NCI-H460 (cell line): ENCODE measurements at places on chromosomes 3 and 15.

- no peak for DNase-seq
Measured at GRCh38 chr3:29850641-29851040, 569.8 kb downstream of the RBMS3 start.

DNA sequence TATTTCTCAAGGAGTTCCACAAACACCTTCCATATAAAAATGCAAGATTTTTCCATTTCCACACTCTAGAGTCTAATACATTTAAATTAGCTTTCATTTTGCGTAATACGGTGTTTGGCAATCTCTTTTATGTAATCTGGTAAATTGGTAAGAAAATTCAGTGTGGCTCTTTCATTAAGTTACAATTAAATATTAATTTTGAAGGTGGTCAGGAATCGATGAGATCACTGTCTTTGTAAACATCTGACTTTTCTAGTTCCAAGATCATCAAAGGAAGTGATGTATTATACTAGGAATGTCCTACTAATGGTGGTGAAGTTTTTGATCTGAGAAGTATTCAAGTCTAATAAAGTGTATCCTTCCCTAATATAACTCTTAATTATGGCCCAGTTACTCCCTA, 1.1 kb upstream of the UTS2B start:
- DNase-seq: no peak

DNA sequence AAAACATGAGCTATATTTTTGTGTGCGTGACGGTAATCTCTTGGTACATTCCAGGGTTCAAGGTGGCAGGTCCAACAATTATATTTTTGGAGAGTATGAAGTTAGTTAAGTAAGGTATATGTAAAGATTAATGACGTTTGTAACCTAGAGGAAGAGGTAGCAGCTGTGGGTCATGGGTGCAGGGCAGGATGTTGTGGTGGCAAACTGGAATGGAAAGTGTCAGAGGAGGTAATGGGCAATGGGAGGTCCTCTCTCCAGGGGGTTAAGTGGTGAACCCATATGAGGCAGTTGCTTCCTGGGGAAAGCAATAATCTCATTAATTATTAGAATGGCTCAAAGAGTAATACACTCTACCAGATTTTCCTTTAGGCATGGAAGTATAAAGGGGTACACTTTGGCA, 1.0 kb upstream of the CD200R1L start:
- no peak for DNase-seq

DNA sequence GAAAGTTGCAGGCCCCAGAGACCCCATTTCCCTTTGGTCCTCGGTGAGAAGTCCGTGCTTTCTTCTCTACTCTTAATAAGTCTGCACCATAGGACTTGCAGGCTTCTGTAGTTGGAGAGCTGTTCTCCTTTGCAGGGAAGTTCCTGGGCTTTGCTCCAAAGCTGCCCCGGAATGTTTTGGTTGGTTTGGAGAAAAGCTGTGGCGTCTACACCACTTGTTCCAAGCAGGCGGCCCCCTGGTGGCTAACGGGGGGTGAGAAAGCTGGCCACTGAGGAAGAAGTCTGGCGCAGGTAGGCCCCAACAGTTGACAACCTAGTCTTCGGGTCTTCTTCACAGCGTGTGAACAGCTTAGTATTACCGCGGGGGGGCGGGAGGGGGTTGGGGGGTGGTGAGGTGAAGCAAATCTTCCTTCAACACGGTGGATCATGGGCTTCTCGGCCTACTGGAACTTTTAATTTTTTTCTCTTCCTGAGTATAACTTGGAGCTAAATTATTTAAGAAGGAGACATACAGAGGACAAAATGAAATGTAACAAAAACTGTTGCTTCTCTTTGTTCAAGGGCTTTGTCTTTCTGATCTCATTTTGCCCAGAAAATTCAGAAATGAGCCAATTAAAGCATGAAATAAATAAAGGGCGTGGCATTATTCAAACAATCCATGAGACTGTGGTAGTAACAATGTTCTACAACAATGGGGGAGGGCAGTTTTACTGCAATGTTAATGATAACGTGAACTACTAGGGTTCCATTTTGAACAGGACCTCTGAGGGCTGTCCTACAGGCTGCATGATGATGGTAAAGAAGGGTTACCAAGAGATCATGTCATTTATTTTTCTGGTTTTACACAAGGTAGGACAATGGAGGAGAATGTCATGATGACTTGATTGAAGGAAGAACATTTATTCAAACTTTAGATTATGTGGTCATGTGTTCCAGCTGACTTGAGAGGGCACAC, 2.2 kb upstream of the THRB start:
- DNase-seq: peak; percentile 9

DNA sequence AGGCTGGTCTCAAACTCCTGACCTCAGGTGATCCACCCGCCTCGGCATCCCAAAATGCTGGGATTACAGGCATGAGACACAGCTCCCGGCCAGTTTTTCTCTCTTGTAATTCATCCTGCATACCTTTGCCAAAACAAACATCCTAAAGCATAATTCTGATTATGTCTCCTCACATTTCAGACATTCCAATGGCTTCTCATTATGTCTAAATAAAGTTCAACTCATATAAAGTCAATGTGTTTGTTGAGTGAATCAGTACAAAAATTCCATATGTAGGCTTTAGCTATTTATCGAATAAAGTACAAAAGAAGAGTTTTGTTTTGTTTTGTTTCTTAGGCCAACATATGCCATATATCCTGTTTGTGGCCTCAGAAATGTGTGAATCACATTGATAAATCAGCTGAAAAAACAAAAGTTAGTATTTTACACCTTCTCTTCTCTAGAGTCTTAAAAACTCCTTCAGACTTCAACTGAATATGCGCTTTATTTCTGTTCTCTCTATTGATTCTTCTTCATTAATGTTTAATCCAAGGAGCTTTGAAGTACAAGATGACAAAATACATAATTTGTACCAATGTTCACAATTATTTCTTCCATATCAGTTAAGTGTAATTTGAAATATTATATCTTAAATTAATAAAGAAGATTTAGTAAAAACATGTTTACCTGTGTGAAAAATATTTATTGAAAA, 165.8 kb downstream of the MECOM start:
- DNase-seq: no peak
